ENCODE measurements at places on chromosomes 1 and 21.

DNA sequence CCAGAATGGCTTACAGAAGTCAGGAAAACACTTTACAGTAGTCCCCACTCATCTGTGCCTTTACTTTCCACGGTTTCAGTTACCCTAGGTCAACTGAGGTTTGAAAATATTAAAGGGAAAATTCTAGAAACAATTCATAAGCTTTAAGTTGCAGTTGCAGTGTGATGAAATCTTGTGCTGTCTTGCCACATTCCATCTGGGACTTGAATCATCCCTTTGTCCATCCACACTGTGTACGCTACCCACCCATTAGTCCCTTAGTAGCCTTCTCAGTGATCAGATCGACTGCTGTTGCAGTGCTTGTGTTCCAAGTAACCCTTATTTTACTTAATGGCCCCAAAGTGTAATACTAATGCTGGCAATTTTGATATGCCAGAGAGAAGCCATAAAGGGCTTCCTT is 30.5 kb downstream of the ZCCHC17 start:
- DNase-seq = no peak

GRCh38 chr1:90402893-90403849 is 313.9 kb downstream of the BARHL2 start:
- DNase-seq = no peak

- no peak for DNase-seq
Measured at GRCh38 chr1:197813741-197814140, 38.5 kb upstream of the DENND1B start.

GRCh38 chr1:21620496-21620895 is 48.7 kb downstream of the RAP1GAP start:
- no peak for DNase-seq

GRCh38 chr1:88061492-88062177 is 622.4 kb upstream of the PKN2 start:
- DNase-seq = peak; percentile 17

GRCh38 chr1:1262071-1262470 is 11.6 kb downstream of the UBE2J2 start:
- DNase-seq = no peak

DNA sequence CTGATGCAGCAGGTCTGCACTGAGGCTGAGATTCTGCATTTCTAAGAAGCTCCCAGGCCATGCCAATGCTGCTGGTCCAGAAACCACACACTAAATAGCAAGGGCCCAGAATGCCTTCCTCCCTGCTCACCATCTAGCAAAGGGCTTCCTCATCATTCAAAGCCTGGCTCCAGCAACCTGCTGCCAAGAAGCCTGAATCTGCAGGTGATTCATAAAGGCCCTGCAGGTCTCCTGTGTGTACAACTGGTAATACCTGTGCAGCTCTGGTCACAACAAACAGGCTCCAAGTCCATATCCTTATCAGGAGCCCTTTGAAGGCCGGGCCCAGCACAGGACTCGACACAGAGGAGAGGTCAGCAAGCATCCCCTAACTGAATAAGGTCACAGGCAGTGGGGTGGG is 26.7 kb downstream of the GLIS1 start:
- no peak for DNase-seq

GRCh38 chr1:64093941-64094340 is 109.5 kb upstream of the UBE2U start:
- DNase-seq = no peak

- DNase-seq = no peak
Measured at GRCh38 chr1:67052741-67053534, 1.0 kb downstream of the SLC35D1 start.

DNA sequence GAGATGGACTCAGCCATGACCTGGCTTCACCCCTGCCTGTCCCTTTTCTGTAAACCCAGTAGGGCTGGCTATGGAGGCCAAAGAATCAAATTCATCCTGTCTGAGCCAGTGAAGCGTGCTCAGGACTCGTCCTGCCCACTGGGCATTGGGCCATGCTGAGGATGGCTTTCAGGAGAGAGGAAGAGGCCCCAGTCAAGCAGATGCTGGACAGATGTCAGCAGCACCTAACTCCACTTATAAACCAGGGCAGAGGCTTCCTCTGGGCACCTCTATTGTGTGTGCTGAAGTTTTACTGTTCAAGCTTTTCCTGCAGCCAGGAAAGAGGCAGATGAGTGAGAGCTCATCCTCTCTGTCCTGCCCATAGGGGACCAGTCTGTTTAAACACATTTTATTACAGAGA is 97.4 kb upstream of the GCLM start:
- DNase-seq = no peak

GRCh38 chr1:87077959-87078639 is 163.7 kb downstream of the HS2ST1 start:
- no peak for DNase-seq

DNA sequence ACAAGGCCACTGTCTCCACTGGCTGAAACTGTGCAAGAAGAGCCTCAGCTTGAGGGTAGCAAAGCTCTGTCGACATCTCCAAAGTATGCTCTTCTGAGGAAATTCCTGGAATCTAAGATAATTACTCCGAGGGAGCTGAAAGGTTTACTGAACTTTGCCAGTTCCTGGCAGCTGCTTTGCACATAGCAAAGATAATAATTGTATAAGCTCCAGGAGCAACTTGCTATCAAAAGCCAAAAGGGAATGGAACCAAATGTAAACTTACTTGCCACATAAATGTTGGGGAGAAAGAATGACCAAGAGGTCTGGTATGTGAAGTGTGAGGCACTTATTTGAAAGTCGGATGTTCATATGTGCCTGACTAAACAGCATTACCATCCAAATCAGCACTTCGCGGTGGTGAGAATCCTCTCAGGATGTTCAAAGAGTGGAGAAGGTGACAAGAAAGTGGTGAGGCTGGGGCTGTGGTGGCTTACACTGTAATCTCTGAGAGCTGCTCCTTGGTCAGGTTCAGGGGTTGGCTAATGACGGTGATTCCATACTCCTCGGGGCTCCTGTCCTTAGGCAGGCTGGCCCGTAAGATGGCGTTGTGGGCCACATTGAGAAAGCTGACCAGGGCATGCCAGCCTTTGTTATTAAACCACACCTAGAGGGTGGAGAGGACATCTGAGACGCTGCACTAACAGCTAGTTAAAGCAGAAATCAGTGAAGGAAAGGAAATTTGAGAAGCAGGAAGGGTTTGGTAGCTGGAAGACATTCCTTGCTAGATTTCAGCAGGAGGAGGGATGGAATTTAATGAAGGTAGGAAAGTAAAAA is 100.0 kb downstream of the ABCA4 start:
- no peak for DNase-seq

GRCh38 chr1:51973587-51974474 is 16.7 kb downstream of the RAB3B start:
- DNase-seq = peak; percentile 57

- no peak for DNase-seq
Measured at GRCh38 chr1:151825204-151825603, 6.4 kb downstream of the RORC start.

DNA sequence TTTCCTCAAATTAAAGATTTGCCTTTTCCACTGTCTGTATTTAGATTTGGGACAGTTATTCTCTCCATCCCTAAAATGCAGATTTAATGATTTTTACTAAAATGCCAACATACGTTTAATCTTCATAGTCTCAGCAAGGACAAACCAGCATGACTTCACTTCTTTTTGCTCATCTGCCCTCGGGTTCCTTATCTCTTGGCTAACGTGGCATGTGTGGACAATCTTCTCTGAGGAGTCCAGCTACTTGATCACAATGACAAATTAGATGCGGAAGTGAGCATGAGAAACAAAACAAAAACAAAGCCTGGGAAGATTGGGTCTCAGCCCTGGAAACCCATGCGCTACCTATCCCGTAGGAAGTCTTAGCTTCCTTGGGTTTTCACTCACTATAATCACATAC is 1.0 kb downstream of the MRAP start:
- DNase-seq = no peak

GRCh38 chr21:42348762-42349161 is 2.0 kb downstream of the TFF2 start:
- DNase-seq = no peak

DNA sequence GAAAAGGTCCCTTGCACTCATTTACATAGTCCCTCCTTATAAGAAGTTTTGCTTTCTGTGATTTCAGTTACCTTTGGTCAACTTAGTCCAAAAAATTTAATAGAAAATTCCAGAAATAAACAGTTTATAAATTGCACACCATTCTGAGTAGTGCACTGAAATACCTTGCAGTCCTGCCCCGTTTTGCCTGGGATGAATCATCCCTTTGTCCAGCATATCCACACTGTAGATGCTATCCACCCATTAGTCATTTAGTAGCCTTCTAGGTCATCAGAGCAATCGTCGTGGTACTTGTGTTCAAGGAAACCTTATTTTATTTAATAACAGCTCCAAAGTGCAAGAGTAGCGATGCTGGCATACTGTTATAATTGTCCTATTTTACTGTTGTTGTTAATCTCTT is 38.0 kb downstream of the SPRTN start:
- DNase-seq = no peak

- DNase-seq = no peak
Measured at GRCh38 chr1:24098943-24099638, 12.8 kb downstream of the MYOM3 start.

DNA sequence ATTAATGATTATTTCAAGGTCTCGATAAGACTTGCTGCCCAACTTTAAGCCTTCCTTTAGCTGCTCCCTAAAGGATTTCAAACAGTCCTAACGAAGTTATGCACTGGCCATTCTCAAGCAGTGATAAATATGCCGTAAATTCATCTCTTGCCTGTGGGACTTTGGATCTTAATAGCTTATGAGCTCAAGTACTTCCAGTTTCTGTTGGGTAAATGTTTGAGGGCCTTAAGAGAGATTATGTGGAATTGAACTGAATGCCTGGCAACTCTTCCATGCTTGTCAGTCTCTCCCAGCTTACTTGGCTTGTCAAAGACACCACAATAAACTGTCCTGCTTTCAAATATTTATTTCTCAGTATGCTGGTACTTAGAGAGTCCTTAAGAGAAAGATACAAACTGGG is 3.5 kb upstream of the OR10J4 start:
- no peak for DNase-seq

GRCh38 chr1:172351754-172352161 is 68.7 kb upstream of the C1orf105 start:
- no peak for DNase-seq

GRCh38 chr1:205060746-205061145 is 17.7 kb downstream of the CNTN2 start:
- DNase-seq = no peak

Measured in NCI-H1930 (cell line).